ENCODE measurements at places on chromosomes 6 and 20.
A peak's percentile ranks its signal among the peaks of the same experiment; 100 is the strongest.

DNA sequence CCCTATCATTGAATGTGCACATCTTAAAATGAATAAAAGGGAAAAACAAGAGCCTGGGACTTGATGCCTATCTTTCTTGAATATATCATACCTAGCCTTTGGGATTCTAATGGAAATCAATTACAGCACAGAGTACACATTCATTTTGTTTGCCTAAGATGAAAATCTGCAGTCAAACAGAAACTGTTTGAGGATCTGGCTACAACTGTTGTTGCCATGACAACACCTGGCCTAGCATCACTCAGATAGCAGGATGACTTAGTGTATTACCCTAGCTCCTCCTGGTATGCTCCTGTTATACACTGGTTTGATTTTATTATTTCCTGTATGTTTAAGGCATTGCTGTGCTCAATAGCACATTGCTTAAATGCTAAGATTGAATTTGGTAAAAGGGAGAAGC lies 71.5 kb upstream of the LAMP5 start:
- DNase-seq: no peak

DNA sequence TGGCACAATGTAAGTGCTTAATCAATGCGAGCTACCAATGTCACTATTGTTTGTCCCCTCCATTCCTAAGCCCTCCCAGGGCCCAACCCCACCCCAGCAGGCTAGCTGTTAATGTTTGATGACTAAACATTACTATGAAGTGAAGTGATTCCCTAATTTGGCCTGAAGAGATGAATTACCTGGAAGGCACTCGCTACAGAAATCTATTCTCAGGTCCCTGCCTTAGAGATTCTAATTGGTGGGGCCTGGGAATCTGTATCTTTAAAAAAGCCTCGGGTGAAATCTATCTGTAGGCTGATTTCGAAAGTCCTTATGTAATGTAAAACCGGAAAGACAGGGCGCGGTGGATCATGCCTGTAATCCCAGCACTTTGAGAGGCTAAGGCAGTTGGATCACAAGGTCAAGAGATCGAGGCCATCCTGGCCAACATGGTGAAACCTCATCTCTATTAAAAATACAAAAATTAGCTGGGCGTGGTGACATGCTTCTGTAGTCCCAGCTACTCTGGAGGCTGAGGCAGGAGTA lies 16.9 kb upstream of the SNAI1 start:
- no peak for DNase-seq

DNA sequence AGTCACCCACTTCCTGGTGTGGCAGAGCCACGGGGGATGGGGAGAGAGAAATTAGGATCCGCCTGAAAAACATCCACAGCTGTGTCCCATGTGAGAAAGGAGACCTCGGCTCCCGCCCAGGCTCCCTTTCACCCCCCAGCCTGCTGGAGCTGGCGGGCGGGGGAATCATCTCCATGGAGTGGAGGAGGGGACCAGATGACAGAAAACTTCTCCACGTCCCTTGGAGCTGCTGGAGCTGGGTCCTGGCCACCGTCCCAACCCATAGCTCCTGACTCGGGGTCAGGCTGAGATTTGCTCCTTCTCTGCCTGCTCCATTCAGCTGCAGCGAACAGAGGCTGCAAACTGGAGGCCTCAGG lies 113.8 kb downstream of the CEBPB start:
- no peak for DNase-seq

DNA sequence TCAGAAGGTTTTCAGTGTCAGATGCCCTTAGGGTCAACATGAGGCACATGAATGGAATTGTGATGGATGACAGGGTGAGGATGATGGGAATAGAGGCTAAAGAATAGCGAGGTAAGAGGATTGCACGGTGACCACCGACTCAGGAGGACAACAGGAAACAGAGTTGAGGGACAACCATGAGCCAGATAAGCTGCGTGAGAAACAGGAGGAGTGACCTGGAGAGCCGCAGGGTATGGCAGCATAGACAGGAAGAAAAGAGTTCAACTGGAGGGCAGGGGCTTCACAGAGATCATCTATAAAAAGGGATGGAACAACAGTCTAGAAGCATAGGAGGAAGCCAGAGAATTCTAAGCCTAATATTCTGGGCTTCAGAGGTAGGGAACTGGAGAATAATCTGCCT lies 84.7 kb upstream of the ENPP5 start:
- DNase-seq: no peak

DNA sequence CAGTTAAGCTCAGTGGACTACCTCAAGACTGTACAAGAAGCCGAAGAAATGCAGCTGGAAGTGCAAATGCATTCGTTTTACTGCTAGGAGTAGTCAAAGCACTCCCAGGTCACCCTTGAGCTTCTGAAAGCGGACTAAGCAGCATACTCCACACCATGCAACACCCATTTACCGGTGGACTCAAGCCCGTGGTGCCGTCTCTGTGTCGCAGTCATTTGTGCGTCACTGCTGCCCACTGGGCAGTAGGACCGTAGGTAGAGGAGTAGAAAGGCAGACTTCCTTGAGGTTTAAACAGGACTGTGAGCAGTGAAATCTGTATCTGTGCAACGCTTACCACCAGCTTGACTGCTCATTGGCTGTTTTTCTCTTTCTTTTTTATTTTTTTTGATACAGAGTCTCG lies 89.0 kb upstream of the FAM8A1 start:
- DNase-seq: no peak

GRCh38 chr6:107045826-107046675 lies 18.1 kb downstream of the MTRES1 start:
- DNase-seq: no peak

GRCh38 chr6:139990856-139991465 lies 616.5 kb upstream of the CITED2 start:
- no peak for DNase-seq

DNA sequence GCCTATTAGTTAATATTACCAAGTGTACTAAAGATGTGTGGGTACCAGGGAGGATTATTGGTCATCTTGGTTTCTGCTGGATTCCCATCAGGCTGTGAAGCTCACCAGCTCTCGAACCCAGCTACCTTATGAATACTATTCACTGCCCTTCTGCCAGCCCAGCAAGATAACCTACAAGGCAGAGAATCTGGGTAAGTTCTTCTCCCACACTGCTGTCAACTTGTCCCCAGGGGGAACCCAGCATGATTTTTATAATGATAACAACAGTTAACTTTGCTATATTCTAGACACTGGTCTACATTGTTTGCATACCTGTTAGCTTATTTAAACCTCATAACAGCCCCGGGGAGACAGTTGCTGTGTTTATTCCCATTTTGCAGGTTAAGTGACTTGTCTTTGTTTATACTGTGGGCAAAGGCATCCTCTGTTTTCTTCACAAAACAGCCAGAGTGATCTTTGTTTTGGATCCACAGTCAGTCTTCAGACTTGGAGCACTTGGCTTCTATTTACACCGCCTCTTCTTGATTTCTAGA lies 26.5 kb downstream of the TM9SF4 start:
- no peak for DNase-seq

- DNase-seq: peak; percentile 15
Observed at GRCh38 chr6:69771158-69771906, 25.5 kb downstream of the LMBRD1 start.

Measured in hematopoietic multipotent progenitor cell treated with erythropoietin and hydrocortisone succinate and interleukin-3 and kit ligand, for 4 days (in vitro differentiated cells).